ENCODE measurements at places on chromosomes 12 and 14.

DNA sequence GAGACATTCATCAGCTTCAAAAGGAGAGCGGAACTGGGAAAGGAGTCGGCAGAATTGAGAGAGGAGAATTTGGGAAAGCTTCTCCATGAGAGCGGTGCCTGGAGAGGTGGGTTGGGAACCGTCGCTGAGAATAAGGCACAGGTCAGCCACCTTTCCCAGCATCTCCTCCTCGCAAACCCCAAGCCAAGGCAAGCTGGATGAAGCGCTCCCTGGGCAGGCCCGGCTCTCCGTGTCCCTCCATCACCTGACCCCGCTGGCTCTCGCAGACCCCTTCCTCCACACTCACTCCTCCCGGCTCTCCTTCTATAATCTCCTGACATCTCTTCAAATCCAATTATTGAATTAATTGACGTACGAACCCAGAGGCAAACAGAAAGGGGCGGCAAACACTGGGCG lies 18.9 kb upstream of the ATP5MC2 start:
- DNase-seq, result no peak

DNA sequence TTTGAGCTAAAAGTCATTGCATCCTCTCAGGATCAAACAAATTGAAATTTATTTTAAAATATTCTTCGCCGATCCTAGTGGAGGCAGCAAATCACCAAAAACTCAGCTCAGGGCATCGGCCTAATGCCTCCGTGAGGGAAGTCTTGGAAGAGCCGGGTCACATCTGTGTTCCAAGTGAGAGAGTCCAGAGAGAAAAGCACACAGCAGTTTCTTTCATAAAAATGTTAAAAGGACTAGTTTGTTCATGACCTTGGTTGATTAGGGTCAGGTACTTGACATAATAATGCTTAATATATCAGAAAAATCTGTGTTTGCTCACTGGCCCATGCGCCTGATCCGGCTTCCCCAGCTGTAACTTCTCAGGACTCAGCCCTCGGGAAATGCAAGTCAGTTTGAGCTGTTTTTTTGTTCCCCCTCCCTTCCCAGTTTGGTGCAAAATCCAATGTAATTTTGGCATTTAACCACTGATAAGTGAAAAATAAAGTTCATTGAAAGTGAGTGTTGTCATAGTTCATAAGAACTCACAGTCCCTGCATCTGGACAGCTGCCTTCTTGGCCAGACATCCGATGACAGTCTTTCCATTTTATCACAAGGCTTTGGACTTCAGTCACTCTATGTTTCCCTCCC lies 161.7 kb downstream of the CAND1 start:
- DNase-seq, result peak; percentile 73

GRCh38 chr12:72102150-72102549 lies 163.5 kb downstream of the TPH2 start:
- no peak for DNase-seq

DNA sequence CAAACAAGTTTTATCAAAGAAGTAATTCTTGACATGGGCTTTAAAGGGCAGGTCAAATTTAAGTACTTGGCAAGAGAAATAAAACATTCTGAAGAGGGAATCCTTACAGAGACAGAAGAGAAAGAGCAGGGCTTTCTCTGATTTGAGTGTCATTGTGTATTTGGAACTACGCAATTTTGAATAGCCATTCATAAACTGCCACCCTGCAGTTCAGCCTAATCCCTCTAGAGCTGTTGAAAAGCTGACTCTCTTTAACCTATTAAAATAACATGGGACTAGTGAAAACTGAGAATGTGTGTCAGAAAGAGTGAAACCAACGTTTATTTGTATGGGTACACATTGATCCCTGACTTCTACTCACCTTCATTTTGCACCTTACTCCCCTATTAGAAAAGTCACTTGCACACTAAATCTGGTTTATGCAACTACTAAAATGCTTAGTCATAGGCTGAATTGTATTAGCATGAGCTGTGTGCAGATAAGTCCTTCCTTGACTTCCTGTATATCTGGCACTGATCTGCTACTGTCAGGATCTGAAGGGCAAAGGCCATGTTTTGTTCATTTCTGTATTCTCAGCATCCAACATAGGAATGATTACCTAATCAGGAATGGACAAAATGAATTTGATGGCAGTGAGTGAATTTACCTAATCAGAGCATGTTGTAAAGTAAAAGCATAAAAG lies 458.9 kb downstream of the NOVA1 start:
- peak; percentile 58 for DNase-seq

DNA sequence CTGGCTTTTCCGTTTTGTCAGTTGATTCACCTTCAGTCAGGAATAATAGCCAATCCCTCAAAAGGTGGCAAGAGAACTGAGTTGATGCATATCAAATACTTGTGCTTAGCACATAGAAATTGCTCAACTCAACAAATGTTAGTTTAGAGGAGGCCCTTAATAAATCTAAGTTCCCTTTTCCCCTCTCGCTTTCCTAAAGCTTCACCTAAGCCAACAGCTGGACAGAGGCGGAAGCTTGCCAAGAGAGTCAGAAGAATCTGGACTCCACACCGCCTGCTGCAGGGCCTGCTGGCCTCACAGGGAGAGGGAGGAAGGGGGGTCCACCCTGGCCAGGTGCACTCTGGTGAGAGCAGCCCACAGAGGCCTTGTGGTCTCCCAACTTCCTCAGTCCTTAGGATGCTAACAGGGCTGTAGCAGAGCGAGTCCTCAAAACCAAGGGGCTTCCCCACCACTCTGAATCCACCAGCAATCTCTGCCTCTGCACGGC lies 213.1 kb downstream of the CHST11 start:
- DNase-seq, result peak; percentile 27

Measured in cardiac fibroblast (primary cell).